SJCRH30 (cell line): ENCODE measurements at places on chromosomes 5 and 9.

- no peak for DNase-seq
Measured at GRCh38 chr9:127323393-127323792, 58.8 kb downstream of the GARNL3 start.

- DNase-seq, result no peak
Measured at GRCh38 chr5:80101993-80102392, 66.8 kb downstream of the THBS4 start.

DNA sequence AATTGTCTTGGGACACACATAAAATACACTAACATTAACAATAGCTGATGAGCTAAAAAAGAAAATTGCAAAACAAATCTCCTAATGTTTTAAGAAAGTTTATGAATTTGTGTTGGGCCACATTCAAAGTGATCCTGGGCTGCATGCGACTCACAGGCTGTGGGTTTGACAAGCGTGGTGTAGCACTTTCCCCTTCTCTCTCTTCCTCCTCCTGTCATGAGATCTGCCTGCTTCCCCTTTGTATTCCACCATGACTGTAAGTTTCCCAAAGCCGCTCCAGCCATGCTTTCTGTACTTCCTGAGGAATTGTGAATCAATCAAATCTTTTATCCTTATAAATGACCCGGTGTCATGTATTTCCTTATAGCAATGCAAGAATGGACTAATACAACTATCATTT is 178.0 kb downstream of the TLR4 start:
- no peak for DNase-seq

- DNase-seq, result peak; percentile 58
Measured at GRCh38 chr5:172943283-172943841, 15.9 kb upstream of the RPL26L1 start.

DNA sequence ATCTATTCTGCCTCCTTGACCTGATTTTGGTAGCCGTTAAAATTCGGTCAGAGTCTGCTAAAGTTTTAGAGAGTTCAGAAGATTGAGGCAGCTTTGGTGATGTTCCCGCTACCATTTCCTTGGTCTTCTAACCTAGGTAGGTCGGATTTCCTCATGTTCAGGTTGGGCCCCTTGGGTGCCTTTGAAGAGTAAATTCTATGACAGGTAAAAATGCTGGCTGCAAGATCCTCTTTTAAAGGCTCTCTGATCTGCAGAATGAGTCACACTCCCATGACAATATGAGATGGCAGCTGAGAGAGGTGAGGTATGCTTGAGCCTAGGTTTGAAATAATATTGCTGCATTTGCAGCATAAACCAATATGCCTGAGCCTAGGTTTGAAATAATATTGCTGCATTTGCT is 198.9 kb downstream of the TSSK1B start:
- no peak for DNase-seq

DNA sequence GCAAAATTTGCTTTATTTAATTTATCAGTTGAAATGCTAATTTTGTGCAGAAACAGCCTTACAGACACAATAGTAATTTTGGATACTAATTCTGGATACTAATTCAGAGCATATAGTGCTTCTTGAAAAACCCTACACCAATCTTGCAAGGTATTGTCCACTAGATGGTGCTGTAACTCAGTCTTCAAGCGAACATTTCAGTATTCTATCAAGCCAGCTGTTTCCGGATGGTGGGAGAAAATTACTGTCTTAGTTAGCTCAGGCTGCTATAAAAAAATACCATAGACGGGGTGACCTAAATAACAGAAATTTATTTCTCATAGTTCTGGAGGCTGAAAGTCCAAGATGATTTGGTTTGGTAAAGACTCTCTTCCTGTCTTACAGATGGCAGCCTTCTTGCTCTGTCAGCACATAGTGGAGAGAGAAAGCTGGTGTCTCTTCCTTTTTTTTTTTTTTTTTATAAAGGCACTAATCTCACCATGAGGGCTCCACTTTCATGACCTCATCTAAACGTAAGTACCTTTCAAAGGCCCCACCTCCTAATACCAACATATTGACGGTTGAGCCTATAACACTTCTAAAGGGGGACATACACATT is 1306.5 kb upstream of the CDH9 start:
- DNase-seq, result peak; percentile 6

GRCh38 chr5:127820910-127821553 is 117.8 kb downstream of the CCDC192 start:
- DNase-seq, result no peak

DNA sequence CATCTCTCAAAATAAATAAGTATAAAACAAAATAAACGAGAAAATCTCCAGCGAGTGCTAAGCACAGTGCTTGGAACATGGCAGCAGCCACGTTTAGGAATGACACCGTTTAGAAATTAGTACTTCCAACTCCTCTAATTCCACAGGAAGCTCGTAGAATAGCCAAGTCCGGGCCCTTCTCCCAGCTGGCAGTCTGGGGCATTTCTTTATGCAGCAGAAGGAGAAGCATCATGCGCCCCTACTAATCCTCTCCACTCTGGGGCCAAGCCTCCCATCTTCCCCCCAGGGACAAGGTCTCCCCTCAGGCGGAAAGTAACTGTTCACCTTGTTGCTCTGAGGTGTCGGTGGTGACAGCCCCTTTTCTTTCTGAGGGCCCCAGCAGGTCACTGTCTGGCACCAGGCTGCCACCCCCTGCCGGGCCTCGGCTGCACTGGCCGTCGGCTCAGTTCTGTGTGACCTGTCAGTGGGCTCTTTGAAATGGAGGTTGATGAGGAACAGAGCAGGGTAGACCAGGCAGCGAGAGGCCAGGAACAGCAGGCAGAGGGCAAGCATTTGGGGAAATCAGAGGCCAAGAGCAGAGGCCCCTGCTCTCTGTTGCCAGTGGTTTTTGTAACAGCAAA is 113.5 kb upstream of the WWC1 start:
- no peak for DNase-seq

GRCh38 chr9:134361843-134362414 is 35.7 kb downstream of the RXRA start:
- DNase-seq, result no peak

DNA sequence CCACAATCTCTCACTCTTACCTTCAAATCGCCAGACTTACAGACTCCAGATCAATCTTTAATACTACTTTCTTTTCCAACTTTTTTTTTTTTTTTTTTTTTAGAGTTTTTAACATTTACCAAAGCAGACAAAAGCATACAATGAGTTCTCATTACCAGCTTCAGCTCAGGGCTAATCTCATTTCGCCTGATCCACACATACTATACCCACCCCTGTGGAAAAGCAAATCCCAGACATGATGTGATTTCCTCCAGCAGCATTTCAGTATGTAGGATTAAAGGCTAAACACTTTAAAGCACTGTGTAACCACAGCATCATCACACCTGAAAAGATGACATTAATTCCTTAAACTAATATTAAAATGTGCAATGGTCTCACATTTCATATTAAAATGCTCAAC is 138.8 kb upstream of the RETREG1 start:
- DNase-seq, result no peak

DNA sequence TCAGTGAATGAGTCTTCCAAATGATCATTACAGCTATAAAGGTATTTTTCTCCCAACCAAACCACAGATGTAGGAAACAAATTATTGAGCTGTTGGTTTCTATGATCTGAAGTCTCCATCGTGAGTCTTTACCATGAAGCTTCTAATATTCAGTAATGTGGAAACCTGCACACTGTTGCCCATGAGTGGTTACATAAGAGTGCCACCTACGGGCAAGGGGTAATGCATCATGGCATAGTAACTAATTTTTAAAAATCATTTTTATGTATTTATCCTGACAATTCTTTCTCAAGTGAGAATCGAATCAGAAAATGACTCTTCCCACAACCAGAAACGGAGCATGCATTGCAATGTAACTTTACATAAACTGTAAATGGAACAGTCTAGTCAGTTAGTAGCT is 282.5 kb upstream of the SMARCA2 start:
- DNase-seq, result no peak

GRCh38 chr5:67235399-67236110 is 39.0 kb upstream of the CD180 start:
- DNase-seq, result no peak

DNA sequence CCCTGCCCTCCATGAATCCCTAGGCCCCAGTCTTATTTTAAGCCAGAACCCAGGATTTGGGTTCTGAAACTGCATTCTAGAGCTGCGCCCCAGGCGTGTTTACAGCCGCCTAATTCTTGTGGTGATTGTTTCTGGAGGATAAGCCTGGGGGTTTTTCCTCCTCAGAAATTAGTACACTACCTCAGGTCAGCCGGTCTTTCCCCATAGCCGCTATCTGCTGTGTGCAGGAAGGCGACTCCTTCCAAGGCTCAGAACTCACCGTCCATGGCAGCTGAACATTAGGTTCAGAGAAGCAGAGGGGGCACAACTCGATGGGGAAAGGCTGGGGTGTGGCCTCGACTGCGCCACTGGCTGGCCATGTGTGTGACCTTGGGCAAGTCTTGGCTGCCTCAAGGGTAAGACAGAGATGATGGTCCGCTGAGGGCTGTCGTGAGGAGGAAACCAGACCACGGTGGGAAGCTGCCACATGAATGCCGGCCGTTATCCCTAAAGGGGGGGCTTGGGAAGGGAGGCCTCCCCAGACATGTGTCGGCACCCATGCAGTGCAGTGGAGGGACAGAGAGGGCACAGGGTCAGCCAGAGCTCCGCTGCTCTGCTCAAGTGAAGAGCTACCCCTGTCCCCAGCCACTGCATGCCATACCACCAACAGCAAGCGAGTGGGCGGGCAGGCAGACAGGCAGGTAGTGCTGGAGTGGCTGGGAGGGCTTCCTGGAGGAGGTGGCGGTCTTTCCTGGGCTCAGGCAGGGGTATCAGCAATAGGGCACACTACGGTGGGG is 28.9 kb downstream of the SHB start:
- no peak for DNase-seq

DNA sequence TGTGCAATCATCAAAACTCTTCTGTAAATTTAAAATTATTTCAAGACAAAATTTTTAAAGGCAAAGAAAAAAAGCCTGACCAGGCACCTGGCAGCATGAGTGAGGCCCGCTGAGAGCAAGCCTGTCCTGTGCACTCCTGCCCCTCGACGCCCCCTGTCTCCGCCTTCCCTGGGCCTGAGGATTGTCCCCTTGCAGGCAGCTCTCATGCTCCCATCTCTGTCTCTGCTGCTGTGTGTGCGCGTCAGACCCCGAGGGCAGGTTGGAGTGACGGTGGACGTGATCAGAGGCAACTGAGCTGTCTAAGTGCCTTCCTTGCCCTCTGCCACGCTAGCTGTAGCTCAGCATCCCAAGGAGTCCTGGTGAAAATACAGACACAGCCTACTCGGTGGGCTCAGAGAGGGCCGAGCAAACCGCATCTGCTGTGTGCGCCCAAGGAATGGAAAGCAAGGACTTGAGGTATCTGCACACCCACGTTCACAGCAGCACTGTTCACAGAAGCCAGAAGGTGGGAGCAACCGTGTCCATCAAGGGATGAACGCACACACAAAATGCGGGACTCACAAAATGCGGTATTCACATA is 65.5 kb downstream of the SECISBP2 start:
- DNase-seq, result no peak

GRCh38 chr5:81495286-81495685 is 101.4 kb upstream of the ACOT12 start:
- DNase-seq, result no peak

DNA sequence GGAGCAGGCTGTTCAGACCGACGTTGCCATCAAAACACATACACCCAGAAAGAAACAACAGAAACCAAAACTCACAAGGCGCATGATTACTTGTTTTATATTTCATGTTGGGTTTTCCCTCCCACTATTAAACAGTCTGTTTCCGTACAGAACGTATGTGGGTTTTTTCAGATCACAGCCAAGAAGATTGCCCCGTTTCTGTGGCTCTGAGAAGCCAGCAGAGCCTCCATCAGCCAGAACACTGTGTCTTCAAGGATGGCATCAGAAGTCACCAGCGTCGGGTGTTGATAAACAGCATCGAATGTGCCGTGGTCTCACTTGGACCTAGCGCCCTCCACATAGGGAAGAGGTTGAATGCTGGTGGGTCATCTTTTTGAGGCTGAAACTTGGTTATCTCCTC is 42.8 kb downstream of the FAM78A start:
- no peak for DNase-seq

DNA sequence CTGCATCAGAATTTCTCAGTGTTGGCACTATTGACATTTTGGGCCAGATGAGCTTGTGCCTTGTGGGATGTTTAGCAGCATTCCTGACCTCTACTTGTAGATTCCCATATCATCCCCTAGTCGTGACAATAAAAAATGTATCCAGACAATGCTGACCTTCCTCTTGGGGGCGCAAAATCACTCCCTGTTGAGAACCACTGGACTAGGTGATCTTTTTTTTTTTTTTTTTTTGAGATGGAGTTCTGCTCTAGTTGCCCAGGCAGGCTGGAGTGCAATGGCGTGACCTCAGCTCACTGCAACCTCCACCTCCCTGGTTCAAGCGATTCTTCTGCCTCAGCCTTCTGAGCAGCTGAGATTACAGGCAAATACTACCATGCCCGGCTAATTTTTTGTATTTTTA is 22.6 kb downstream of the STXBP1 start:
- peak; percentile 25 for DNase-seq

DNA sequence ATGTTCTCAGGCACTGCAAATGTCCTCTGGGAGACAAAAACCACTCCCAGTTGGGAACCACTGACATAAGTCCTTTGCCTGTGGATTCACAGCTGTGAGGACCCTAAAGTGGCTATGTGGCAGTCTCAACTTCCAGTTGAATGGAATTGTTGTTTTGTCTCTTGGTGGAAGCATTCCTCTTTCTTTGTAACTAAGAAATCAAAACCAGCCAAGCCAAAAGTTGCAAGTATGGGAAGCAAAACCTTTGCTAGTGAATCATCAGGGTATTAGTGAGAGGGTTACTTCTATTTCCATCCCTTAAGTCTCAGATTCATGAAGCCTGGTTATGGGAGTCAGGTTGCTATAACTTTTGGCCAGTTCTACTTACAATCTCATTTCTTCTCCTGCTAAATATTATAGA is 49.8 kb upstream of the RPS23 start:
- no peak for DNase-seq

GRCh38 chr9:35852876-35853865 is 17.0 kb downstream of the OR13J1 start:
- DNase-seq, result no peak

- DNase-seq, result peak; percentile 54
Measured at GRCh38 chr9:121267689-121268597, at the start of gene GSN. Gene GSN (plus strand): TSS chr9:121268162. CDS start chr9:121301972, 33,810 bp downstream.
